Heart right ventricle (tissue), 16 donors: ENCODE measurements at places on chromosomes 7 and 10. TPM values are rescaled to one million over a fixed set of nuclear protein-coding genes. Genes with fewer than 3 reads are reported as not detected.

DNA sequence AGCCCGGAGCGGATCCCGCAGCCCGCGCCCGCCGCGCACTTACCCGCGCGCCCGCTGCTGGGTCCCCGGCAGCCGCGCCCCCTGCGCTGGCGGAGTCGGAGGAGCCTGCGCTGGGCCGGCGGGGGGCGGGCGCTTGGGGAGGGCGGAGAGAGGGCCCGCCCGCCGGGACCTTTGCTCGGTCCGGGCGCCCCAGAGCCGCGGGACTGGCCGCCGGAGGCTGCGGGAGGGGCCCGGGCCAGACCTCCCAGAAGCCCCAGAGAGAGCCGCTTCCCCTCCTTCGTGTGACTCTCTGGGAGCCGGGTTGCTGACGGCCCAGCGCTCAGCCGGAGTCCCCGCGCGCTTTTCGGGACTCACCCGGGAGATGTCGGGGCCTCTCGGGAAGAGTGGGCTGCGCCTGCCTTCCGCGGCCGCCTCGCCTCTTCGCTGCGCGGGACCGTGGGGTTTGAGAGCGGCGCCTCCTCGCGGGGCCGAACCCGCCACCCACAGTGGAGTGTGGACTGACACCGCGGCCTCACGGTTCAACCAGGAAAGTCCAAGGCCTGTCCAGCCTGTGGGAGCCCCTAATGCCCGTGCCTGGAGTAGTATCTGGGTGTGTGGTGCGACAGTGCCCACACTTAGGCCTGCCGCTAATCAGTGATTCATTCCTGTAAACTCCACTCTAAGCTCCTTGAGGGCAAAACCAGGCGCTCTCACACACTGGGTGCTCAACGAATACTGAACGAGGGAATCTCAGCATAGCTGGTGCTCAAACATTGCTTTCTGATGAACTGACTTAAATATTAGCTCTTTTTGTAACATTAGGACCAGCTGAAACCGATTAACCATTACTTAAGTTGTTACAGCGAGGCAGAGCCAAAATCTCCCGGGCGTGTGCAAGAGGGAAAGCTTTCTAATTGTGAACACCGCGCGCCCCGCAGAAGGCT is at the start of gene GSDME:
Gene GSDME, minus strand, starts transcription at position 112 of the 923 bp plus-strand sequence. CDS start 7,690 bp downstream, outside the sequence.
- peak; percentile 70 for DNase-seq
- H3K4me3 ChIP-seq: peak within 1 kb of the TSS; percentile 87
- no peaks in the 10 kb centered on the region for H3K27me3 ChIP-seq
- H3K4me1 ChIP-seq: peaks cover 18% of the 10 kb centered on the region
- peak within 1 kb of the TSS; percentile 90 for H3K27ac ChIP-seq

DGKI gene
- total RNA-seq: 1.0 TPM

FASTK gene
- 74.3 TPM for total RNA-seq

- no peak for DNase-seq
- no peak overlapping the region for H3K27ac ChIP-seq
- H3K36me3 ChIP-seq: no peaks in the 10 kb centered on the region
- H3K4me1 ChIP-seq: peaks cover 2% of the 10 kb centered on the region
- no peak overlapping the region for H3K4me3 ChIP-seq
Observed at GRCh38 chr10:131882590-131883451, 18.0 kb upstream of the PPP2R2D start.

DNA sequence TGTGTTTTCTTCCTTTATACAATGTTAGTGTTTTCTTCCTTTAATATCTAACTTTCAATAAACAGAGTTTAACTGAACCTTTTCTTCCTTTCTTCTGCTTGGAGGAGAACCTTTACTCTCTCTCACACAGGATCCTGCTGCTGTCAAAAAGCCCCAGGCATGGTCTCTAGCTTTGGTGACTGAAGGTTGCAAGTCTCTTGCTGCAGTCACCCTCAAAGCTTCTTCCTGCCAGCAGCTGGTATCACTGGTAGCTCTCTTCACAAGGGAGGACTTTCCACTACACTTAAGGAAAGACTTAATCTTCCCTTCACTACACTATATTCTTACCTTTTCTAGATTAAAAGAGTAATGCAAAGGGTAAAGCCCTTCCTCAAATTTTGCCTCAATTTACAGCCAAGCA is 153.4 kb downstream of the SGMS1 start:
- no peaks in the 10 kb centered on the region for H3K36me3 ChIP-seq
- no peak for DNase-seq
- no peak overlapping the region for H3K4me3 ChIP-seq
- peaks cover 52% of the 10 kb centered on the region for H3K4me1 ChIP-seq
- no peaks in the 10 kb centered on the region for H3K27me3 ChIP-seq
- peak overlapping the region; percentile 46 for H3K27ac ChIP-seq
